Stomach (tissue), 19 donors: ENCODE measurements at places on chromosomes 4 and X.
A peak's percentile ranks its signal among the peaks of the same experiment; 100 is the strongest.

DNA sequence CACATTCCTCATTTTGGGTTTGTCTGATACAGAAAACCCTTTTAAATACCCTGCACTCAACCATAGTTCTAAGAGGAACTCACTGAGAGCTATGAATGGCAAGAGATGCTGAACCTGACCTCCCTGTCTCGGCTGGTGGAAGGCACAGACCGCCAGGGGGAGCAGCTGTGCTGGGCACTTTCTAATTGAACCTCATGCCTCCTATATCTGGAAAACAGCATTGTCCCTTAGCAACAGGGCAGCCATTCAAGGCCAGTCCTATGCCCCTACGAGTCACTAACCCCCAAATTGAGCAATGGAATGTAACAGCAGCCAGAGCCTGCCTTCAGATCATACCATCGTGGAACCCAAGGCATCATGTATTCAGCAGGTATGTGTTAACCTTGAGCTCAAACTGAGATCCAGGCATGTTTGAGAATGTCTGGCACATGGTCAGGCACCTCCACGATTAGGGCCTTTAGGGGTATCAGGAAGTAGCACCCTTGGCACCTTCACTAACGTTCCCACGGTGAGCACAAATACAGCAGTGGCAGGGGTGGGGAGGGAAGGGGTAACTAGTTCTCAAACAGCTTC lies 5.1 kb downstream of the USP27X start:
- no peaks in the 10 kb centered on the region for H3K27me3 ChIP-seq
- peak; percentile 79 for DNase-seq
- H3K4me1 ChIP-seq: no peaks in the 10 kb centered on the region
- H3K4me3 ChIP-seq: no peak overlapping the region
- H3K27ac ChIP-seq: no peak overlapping the region

DNA sequence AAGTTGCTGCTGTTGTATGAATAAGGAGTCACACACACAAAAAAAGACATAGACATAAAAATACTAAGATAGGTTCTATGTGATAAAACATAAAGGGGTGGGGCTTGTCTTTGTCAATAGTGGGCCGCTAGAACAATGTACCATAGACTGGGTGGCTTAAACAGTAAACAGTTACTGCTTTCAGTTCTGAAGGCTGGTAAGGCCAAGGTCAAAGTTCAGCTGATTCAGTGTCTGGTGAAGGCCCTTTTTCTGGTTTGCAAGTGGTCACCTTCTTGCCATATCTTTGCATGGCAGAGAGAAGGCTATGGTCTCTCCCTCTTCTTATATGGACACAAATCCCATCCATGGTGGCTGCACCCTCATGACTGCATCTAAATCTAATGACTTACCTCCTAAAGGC lies 1980.7 kb downstream of the PCDH7 start:
- H3K27me3 ChIP-seq: no peaks in the 10 kb centered on the region
- H3K4me3 ChIP-seq: no peak overlapping the region
- H3K27ac ChIP-seq: no peak overlapping the region
- H3K4me1 ChIP-seq: no peaks in the 10 kb centered on the region
- H3K36me3 ChIP-seq: no peaks in the 10 kb centered on the region

GRCh38 chrX:97200454-97200853 lies 316.7 kb downstream of the RPA4 start:
- H3K4me1 ChIP-seq: no peaks in the 10 kb centered on the region
- no peak overlapping the region for H3K27ac ChIP-seq
- H3K27me3 ChIP-seq: no peaks in the 10 kb centered on the region
- no peak overlapping the region for H3K4me3 ChIP-seq
- H3K36me3 ChIP-seq: no peaks in the 10 kb centered on the region

GRCh38 chrX:37701588-37701987 lies 16.0 kb downstream of the XK start:
- H3K27me3 ChIP-seq: no peaks in the 10 kb centered on the region
- DNase-seq: no peak
- no peaks in the 10 kb centered on the region for H3K36me3 ChIP-seq
- no peak overlapping the region for H3K4me3 ChIP-seq
- H3K4me1 ChIP-seq: peaks cover 7% of the 10 kb centered on the region

DNA sequence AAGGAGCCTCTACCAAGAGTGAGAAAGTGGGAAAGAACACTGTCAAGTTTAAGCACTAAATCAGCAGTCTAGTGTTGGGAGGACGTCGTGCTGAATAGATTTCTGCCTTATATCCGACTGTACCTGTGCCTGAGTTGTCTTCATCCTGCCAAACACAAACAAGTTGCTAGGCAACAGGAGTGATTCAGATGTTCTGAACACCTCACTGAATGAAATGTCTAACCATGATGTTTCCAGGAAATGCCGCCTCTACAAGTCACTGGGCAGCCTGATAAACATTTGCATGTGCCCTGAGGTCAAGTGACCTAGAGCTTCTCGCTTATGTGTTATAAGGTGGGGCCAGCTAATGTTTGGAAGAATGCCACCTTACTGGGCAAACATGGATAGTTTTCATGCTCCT lies 37.9 kb downstream of the SGMS2 start:
- no peak overlapping the region for H3K4me3 ChIP-seq
- H3K4me1 ChIP-seq: no peaks in the 10 kb centered on the region
- H3K36me3 ChIP-seq: peaks cover 30% of the 10 kb centered on the region
- H3K27ac ChIP-seq: no peak overlapping the region
- no peaks in the 10 kb centered on the region for H3K27me3 ChIP-seq

DNA sequence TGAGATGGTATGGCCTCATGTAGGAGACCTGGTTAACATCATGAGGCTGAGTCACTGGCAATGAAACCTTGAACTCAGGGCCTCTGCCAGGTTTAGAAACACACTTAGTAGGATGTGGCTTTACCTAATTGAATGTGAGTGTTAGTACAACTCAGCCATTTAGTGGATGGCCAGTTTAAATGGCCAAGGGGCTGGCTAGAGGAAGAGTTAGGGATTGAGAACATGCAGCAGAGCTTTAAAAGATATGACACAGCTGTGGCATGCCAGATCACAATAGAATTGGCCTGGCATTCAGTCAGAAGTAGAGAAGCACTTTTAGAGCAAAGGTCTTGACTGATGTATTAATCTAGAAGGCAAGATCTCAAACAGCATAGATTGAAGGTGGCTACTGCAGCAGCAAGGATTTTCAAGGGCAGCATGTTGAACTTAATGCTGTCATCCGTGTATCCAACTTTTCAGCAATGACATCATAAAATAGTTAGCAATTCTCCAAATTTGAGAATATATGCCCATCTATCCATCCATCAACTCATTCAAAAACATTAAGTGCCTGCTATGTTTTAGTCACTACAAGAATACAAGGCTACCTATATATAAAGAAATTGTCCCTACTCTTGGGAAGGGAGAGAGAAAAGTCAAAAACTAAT lies 170.4 kb downstream of the FRAS1 start:
- no peaks in the 10 kb centered on the region for H3K27me3 ChIP-seq
- H3K27ac ChIP-seq: no peak overlapping the region
- H3K36me3 ChIP-seq: no peaks in the 10 kb centered on the region

- H3K4me1 ChIP-seq: no peaks in the 10 kb centered on the region
- no peak overlapping the region for H3K27ac ChIP-seq
- DNase-seq: no peak
- no peaks in the 10 kb centered on the region for H3K36me3 ChIP-seq
Measured at GRCh38 chrX:107226757-107227156, 20.3 kb downstream of the DNAAF6 start.

DNA sequence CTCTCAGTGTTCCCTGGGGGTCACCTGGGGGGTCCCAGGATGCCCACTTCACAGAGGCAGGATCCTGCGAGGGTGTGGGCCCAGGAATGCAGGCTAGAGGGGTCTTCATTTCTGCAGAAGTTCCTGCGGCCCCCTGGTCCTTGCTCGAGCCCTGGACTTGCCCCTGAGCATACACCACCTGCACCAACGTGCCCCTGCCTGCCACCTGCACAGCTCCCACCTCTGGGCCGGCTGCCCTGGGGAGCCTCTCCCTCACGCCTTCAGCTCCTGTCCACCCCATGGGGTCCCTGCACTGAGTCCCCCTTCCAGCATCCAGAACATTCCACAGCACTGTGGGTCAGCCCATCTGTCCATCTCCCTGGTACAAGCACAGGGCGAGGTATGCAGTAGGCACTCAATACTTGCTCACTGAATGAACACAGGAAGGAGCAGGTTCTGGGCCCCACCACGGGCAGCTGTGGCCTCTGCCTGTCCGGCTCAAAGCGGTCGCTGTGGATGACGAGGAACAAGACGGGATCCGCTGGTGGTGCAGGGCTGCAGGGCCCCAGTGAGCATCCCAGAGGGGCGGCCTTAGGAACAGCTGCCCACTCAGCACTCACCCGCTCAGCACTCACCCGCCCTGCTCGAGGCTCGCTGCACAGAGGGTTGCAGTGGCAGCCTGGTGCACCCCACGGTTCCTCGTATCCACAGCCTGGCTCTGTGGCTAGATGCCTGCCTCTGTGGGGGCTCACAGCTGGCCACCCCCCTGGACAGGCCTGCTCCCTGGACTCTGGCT lies 70.5 kb upstream of the MXD4 start:
- H3K27me3 ChIP-seq: no peaks in the 10 kb centered on the region
- H3K4me1 ChIP-seq: peaks cover 16% of the 10 kb centered on the region
- H3K36me3 ChIP-seq: peaks cover 39% of the 10 kb centered on the region
- no peak overlapping the region for H3K4me3 ChIP-seq
- DNase-seq: no peak

DNA sequence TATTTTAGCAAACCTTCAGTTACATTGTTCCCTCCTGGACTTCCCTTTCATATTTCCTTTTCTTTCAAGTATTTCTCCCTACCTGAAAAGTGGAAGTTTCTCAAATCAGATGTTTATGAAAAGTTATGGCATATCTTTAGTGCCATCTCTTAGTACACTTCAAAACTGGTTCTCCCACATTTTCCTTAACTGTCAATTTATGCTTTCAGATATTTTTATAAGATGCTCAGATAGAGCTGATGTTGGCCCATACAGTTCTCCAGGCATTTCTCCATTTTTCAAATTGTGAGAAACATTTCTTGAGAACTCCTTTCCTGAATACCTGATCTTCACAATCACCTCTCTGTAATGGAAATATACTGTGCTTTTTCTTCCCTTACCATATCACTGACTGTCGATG lies 32.5 kb upstream of the AP1AR start:
- no peak for DNase-seq
- H3K4me1 ChIP-seq: no peaks in the 10 kb centered on the region
- no peaks in the 10 kb centered on the region for H3K36me3 ChIP-seq
- H3K4me3 ChIP-seq: no peak overlapping the region

- no peak for DNase-seq
- no peak overlapping the region for H3K27ac ChIP-seq
- H3K27me3 ChIP-seq: no peaks in the 10 kb centered on the region
- no peaks in the 10 kb centered on the region for H3K36me3 ChIP-seq
- no peak overlapping the region for H3K4me3 ChIP-seq
- peaks cover 23% of the 10 kb centered on the region for H3K4me1 ChIP-seq
Measured at GRCh38 chr4:40728333-40728732, 21.4 kb upstream of the NSUN7 start.

GRCh38 chr4:85780664-85781063 lies 305.7 kb downstream of the ARHGAP24 start:
- H3K4me1 ChIP-seq: peaks cover 45% of the 10 kb centered on the region
- H3K27me3 ChIP-seq: no peaks in the 10 kb centered on the region
- peak; percentile 42 for DNase-seq
